ENCODE measurements at places on chromosomes 6 and 20. TPM values are rescaled to one million over a fixed set of nuclear protein-coding genes. Genes with fewer than 3 reads are reported as not detected.

HTR1B gene
- not detected for total RNA-seq

ARMH2 gene
- total RNA-seq = not detected

ELOVL5 gene
- total RNA-seq = 20.8 TPM

NCR2 gene
- not detected for total RNA-seq

BPIFB6 gene
- total RNA-seq = not detected

LY6G5C gene
- total RNA-seq = 1.3 TPM

PPP1R14C gene
- 131 TPM for total RNA-seq

SIRPB1 gene
- 0.35 TPM for total RNA-seq

SYCP2 gene
- 0.94 TPM for total RNA-seq

DIDO1 gene
- 32.3 TPM for total RNA-seq

OPRL1 gene
- 0.75 TPM for total RNA-seq
